ENCODE measurements at places on chromosomes 3 and 15.

GRCh38 chr3:114374433-114374990, 80.7 kb downstream of the TIGIT start:
- DNase-seq: no peak

- peak; percentile 30 for DNase-seq
These were observed 30.3 kb downstream of the ARL14 start for GRCh38 chr3:160707187-160707794.

DNA sequence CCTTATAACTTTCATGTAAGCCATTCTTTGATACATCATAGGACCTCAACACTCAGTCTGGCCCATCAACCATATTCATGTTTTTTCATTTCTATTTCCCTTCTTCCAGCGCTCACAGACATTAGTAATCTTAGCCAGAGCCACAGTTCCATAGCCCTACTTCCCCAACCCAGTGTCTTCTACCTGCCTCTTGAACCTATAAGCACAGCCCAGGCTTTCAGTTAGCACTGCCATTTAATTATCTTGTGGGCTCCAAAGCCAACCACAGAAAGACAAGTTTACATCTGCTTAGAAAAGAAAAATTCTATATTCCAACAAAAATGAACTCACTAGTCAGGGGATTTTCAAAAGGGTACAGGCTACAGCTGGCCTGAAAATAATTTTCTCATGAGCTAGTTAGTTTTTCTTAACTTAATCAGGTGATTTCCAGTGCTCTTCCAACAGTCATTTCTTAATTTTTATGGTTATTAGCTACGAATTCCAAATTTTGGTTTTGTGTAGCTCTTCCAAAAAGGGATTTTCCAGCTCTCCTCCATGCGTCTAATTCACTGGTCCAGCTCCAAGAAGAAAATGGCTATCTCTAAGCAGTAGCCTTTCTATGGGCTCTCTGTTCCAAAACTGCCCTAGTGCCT, 13.7 kb downstream of the CD200 start:
- no peak for DNase-seq

- DNase-seq: no peak
These were observed 127.6 kb downstream of the TBL1XR1 start for GRCh38 chr3:177069514-177070329.

DNA sequence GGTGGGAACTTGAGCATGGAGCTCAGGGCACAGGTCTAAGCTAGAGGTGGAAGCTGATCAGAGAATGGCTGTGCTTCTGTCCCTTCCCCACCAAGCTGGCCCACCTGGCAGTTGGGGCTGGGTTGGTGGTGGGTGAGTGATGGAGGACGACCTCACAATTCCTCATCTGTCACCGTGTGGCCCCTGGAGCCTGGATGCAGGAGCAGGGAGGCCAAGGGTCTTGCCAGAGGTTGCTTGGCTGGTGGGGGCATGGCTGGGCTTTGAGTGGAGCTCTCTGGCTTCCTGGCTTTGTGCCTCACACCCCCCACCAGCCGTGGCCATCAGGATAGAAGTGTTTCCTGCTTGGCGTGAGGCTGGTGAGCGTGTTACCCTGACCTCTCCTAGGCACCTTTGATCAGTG, 36.0 kb downstream of the FBLN2 start:
- no peak for DNase-seq

DNA sequence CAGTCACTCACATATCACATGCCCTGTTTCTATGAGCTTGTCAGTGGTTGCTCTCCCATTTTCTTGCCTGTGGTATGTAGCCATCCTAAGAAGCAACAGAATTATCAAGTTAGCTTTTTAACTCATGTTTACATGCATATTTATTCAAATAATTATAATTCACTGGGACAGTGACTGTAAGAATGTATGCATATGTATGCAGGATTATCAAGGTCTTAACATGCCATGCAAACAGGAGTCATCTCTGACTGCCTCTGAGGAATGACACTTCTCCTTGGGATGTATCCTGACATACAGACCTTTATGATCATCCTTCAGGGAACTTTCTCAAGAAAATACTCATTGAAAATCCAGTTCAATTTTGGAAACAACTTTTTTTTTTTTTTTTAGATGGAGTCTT, 240.9 kb downstream of the CPNE4 start:
- DNase-seq: no peak

GRCh38 chr3:184812662-184813042, 686 bp downstream of the VPS8 start:
- no peak for DNase-seq

DNA sequence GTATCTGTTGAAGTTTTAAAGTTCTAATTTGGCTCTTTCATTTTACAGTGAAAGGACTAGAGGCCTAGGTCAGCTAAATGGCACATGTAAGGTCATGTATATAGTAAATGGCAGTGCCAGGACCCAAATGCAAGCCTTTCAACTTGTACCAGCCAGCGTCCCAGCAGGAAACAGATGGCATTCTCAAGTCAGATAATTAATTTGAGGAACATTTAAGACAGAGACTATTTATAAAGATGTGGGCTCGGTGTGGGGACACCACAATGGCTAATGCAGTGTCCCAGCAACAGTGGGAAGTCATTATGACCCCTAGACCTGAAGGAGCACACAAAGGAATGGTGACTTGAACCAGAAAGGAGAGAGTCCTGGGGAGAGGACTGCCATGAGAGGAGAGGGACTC, 6.1 kb downstream of the MINDY4B start:
- peak; percentile 89 for DNase-seq

GRCh38 chr15:42279234-42279723, 6.0 kb upstream of the TMEM87A start:
- no peak for DNase-seq

- DNase-seq: no peak
These were observed 72.5 kb downstream of the VPS8 start for GRCh38 chr3:184884359-184885017.

DNA sequence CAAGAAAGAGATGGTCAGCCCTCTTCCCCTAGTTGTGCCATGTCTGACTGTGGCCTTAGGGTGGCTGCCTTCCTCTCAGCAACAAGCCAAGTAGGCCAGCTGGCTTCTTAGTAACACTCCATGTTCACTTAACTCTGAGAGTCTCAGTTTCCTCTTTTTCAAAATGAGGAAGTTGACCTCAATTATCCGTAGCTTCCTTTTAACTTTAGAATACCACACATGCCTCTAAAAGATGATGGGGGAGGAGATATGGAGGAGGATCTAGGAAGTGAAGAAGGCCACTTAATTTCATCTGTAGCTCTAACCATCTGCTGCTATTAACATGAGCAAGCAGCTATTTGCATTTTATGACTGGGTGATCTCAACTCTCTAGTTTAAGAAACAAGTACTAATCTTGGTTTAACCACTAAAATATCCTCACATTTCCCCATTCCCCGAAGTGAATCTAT, 32.9 kb downstream of the CD200R1L start:
- DNase-seq: peak; percentile 69

- DNase-seq: no peak
These were observed 545.5 kb upstream of the MDFIC2 start for GRCh38 chr3:70857916-70858315.

GRCh38 chr15:75733761-75734651, 21.4 kb upstream of the CSPG4 start:
- DNase-seq: no peak

DNA sequence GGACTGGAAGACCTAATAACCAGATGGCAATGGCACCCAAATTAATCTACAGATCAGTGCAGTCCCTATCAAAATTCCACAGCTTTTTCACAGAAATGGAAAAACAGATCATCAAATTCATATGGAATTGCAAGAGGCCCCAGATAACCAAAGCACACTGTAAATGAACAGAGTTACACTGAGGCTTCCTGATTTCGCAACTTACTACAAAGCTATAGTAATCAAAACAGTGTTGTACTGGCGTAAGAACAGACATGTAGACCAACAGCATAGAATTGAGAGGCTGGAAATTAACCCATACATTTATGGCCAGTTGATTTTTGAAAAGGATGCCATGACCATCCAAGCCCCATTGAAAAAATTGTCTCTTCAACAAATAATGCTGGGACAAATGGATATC, 16.2 kb downstream of the XPC start:
- DNase-seq: no peak

- DNase-seq: no peak
These were observed 44.3 kb upstream of the CPNE4 start for GRCh38 chr3:132079147-132079546.

- no peak for DNase-seq
These were observed 23.8 kb downstream of the LRRFIP2 start for GRCh38 chr3:37150621-37151020.

GRCh38 chr3:176219970-176220369, 977.3 kb downstream of the TBL1XR1 start:
- no peak for DNase-seq

GRCh38 chr15:51313074-51313393, 25.4 kb downstream of the CYP19A1 start:
- DNase-seq: no peak

DNA sequence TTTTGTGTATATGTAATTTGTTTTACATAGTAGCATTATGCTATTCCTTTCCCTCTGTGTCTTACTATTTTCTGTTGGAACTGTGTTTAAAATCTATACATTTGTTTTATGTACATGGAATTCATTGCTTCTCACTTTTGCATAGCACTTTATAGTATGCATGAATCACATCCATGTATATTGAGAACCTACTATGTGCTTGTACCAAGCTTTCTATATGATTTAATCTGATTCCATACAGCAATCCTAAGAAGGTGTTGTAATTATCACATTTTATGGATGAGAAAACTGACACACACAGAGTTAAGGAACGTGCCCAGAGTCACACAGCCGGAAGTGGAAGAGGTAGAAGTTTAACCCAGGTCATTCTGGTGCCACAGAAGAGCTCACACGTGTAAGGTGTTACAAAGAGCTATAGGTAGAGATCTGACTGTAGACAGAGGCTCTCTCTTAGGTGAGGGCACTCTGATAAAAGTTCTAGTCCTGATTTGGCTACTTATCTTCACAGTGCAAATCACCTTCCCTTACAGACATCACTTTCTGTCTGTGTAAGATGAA, 3.5 kb upstream of the SMAD3 start:
- no peak for DNase-seq

GRCh38 chr3:22239011-22239410, 488.0 kb upstream of the ZNF385D start:
- DNase-seq: no peak

DNA sequence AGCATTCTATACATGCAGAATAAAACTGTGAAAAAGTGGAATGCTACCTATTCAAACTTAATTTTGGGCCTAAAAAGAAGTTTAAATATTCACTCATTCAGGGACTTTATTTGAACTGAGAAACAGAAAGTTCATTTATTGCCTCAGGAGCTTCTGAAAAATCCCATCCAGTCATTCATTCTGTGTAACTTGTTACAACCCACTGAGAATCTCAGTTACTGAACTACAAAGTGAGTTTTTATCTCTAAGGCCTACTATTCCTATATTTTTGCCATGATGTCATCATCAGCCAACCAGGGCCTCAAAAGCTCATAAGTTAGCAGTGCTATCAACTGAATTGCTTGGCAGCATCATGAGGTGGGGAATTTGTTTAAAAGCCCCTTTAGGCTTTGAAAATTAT, 98.0 kb upstream of the BOC start:
- no peak for DNase-seq

DNA sequence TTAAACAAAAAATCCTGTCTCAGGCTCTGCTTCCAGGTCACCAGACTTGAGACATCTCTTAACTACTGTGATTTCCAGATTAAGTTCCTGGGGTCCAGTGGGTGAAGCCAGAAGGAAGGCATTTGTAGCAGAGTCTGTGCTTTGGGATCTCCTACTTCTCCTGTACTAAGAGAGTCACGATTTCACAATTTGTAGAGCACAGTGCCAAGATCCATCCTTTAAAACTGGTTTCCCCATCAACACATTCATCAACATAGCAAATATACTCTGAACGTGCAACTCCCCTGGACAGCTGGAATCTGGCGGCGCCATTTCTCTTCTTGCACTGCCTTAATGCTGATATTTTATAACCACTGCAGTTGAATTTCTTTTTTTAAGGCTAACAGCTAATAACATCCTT, 33.2 kb downstream of the CDCP1 start:
- no peak for DNase-seq

All from NCI-H524 treated with DMSO at 0.1 percent for 48 hours (cell line).